Right renal pelvis (tissue), 4 donors: ENCODE measurements at places on chromosomes 12 and 14.

DNA sequence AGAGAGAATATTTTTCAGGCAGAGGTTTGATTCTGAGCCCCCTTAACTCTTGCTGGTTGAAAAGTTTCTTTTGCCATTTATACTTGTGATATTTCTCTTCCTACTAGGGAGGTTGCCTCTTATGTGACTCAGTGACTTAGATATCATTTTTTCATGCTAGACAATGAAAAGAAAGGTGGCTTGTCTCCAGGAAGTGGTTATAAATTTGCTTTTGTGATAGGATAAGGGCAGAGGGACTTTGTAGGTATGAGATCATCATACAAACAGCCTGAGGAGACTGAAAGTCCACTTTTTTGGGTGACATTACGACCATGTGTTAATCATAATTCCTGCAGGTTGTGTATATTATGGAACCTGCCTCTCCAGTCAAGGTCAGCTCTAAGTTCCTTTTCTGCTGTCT lies 35.8 kb downstream of the ACSM4 start:
- DNase-seq: no peak

GRCh38 chr12:22100958-22101748 lies 55.1 kb downstream of the CMAS start:
- no peak for DNase-seq

DNA sequence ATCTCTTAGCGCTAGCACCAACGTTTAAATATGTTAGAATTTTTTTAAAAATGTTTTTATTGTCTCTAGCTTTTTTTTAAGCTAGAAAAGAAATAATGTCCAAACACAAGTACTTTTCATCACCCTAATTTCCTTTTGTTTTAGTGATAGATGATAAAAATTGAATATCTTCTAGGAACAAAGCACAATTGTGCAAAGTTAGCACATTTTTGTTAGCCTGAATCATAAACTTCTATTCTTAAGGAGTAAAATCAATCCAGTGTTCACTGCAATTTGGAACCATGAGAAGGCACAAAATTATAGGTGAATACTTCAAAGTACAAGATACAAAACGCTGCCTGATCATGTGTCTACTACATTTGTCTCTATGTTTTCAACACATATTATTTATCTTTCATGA lies 408.5 kb upstream of the RPL10L start:
- no peak for DNase-seq

- no peak for DNase-seq
Measured at GRCh38 chr14:91889477-91890211, 22.3 kb upstream of the TC2N start.

- peak; percentile 72 for DNase-seq
Measured at GRCh38 chr12:49967042-49967776, 5.5 kb downstream of the AQP5 start.

DNA sequence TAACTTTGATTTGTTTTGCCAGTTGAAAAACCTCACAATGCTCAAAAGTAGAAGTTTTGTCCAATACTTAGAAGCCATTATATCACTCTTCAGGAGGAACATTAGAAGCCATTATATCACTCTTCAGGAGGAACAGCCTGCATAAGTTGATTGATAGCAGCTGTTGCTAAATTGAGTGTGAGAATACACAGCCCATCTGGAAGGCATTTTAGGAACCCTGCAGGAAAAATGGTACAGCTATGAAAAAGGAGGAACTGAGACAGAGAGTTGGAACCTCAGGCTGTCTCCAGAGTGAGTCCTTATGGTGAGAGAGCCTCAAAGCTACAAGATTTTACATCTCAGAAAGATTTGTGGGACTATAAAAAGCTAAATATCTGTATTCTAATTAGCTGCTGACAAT lies 207.0 kb downstream of the MYRFL start:
- no peak for DNase-seq

DNA sequence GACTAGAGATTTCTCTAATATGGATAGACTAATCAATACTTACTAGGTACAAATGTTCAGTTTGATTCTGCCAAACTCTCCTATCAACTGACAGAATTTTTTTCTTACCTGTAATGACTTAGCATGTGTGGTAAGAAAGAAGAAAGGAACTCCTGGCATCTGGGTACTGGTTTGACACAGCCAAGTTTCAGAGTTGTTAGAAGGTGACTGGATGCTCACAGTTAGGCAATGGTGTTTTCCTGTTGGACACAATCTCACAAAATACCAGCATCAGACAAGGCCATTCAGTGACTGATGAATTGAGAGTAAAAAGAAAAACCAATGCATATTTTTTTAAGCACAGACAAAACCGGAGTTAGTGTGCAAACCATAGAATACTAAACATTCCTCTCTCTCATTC lies 4.2 kb downstream of the MUCL1 start:
- no peak for DNase-seq

- no peak for DNase-seq
Measured at GRCh38 chr14:21749306-21749868, 75.8 kb upstream of the OR4E1 start.

DNA sequence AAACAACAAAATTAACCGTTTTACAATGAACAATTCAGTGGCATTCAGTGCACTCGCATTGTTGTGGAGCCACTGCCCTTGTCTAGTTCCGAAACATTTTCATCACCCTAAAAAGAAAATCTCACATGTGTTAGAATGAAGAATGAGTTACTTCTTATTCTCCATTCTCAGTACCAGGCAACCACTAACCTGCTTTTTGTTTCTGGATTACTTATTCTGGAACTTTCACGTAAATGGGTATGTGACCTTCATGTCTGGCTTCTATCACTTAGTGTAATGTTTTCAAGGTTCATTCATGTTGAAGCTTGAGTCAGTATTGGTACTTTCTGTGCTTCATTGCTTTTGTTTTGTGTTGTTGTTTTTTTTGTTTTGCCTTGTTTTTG lies 15.6 kb downstream of the RCOR1 start:
- DNase-seq: no peak

- DNase-seq: no peak
Measured at GRCh38 chr12:113391650-113392337, 11.9 kb downstream of the SDS start.

DNA sequence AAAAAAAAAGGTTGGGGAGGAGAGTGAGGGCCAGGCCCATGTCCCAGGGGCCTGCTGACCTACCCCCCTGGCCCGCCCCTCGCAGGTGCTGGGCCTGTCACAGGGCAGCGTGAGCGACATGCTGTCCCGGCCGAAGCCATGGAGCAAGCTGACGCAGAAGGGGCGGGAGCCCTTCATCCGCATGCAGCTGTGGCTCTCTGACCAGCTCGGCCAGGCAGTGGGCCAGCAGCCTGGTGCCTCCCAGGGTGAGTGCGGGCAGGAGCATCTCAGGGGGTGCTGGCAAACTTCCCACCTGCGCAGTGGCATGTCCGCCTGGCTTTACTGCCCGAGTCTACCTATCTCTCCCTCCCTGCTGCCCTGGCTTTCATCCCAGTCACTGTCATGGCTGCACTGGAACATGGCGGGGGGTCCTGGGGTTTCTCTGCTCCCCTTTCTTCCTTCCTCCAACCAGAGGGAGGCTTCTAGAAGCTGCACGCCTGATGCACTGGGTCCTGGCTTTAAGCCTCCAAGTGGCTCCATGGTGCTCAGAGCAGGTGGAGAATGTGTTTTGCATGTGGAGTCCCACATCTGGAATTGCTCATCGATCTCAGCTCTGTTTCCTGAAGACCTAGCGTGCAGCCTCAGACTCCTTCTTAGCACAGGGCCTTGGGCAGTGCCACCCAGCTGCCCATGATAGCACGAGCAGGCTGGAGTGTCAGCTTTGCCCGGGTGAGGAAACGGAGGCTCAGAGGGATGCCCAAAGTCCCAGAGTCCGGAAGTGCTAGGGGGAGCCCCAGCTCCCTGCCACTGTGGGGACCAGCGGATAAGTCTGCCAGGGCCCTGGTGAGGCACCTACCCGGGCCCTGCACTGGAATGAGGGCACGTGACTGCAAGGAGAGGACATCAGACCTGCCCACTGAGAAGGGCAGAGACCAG lies 46.3 kb downstream of the PHETA1 start:
- DNase-seq: no peak

DNA sequence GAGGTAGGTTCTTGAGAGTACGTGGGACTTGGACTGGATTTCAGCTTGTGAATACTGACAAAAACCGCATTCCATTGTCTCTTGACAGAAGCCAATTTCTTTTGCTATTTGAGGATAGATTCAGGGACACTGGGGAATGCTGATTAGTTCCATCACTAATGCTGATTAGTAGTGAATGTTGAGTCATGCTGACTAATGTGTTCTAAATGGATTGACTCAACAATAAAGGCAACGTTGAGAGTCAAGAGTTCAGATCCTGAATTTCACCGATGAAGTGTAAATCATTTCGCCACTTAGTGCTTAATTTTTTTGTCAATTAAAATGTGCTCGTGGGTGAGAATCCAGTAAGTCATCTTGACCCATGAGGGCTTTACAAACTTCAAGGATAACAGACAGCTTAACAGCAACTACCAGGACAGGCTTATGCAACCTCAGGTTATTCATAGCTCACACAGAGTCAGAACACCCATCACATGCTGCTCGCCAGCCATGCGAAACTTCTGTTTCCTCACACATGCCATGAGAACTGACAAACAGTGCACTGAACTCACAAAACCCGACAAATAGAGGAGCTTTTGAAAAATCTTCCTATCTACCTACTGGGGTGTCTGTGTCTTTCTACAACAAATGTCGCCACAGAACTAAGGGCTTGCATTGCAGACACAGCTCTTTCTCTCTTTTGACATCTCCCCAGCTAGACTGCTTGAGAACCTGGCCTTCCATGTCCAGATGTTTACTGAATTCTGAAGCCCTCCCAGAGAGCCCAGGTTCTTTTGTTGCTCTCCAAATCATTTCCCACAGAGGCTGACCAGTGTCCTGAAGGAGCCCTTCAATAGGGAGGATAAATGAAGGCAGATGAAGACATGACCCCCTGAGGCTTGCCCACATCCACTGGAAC lies 316.4 kb downstream of the ZFP36L1 start:
- DNase-seq: no peak

DNA sequence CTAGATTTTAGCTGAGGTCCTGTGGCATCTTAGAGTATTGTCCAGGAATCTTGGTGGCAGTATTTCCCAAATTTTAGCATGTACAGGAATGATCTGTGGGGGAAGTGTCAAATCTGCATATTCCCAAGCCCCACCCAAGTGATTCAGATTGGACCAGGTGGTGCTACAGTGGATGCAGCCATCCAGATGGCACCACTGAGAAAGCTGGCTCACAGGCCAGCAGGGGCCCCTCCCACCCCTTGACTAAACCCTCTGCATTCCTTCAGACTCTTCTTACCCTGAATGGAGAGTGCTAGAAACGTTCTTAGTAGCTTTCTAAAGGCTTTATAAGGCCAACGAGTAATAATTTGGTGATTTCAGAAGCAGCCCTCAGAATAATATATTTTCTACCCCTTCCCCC lies 255.2 kb downstream of the NRXN3 start:
- DNase-seq: no peak

GRCh38 chr14:81247271-81247766 lies 26.6 kb upstream of the GTF2A1 start:
- no peak for DNase-seq

DNA sequence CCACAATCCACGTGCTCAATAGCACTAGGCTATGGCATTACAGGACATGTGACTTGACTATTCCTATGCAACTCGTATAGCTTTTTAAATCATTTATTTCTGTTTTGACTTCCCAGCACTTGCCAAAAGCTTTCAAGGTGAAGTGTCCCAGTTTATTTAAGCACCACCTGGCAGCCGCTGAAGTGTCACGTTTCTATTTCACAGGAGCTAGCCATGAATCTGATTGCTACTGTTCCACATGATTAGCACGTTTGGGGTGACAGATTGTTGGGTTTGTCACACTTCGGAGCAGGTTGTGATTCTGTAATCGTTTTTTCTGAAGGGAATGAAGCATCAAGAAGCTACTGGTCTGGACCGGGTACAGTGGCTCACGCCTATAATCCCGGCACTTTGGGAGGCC lies 39.9 kb upstream of the BICDL1 start:
- no peak for DNase-seq

DNA sequence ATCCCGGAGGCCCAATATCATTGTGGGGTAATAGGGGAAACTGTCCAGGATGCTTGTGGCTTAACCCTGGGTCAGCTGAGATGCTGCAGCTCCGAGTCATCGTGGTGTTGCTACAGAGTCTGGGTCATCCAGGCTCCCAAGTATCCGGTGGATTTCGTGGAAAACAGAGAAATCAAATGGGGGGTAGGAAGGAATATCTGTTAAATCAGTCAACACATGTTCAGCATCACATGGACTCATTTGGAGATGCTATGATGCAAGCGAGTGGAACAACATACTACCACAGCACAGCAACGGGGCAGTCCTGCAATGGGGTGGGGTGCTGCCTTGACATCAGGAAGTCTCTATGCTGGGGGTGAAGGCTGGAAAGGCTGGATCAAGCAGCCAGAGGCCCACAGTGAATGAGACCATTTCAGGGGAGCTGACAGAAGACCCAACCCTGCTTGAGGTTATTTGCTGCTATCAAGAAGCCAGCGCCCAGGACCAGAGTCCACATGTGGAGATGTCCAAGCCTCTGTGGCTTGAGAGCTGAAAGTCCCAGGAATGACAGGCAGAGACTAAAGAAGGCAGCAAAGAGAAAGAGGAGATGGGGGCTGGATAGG lies 22.9 kb downstream of the VDR start:
- no peak for DNase-seq

DNA sequence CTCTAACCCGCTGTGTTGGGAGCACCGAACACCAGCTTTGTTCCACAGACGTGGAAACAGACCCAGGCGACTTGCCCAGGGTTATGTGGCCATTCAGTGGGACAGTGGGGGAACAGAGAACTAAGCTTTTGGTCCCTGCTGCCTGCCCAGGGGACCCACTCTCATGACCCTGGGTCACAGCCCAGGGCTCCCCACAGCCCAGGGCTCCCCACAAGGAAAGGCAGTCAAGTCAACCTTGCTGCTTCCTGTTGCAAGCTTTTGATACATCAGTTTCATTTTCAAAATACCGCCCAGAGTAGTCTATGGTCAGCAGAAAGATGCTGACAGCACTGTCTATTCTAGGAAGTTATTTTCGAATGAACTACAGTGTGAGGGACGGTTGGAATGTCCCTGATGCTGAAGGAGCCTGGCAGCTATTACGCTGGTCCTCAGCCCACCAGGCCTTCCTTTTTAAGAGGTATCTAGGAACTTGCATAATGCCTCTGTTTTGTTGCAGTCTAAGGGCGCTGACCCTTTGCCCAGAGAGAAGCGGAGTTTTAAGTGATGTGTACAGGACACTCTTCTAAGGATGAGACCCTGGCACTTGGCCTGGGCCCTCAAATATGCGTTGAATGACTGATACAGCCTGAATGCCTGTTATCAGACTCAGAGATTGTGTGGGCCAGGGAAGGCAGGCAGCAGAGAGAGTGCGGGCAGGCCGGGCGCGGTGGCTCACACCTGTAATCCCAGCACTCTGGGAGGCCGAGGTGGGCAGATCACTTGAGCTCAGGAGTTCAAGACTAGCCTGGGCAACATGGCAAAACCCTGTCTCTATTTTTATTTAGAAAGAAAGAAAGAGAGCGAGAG lies 12.6 kb upstream of the TTC7B start:
- no peak for DNase-seq
